ENCODE measurements at places on chromosomes 4 and X. TPM values are rescaled to one million over a fixed set of nuclear protein-coding genes. Genes with fewer than 3 reads are reported as not detected.

GRCh38 chrX:45258731-45259402 lies 58.2 kb upstream of the DIPK2B start:
- no peaks in the 10 kb centered on the region for H3K36me3 ChIP-seq
- DNase-seq = no peak
- no peak overlapping the region for H3K27ac ChIP-seq
- H3K4me1 ChIP-seq = peaks cover 5% of the 10 kb centered on the region
- no peak overlapping the region for H3K4me3 ChIP-seq

- peaks cover 4% of the 10 kb centered on the region for H3K4me1 ChIP-seq
- no peak overlapping the region for H3K27ac ChIP-seq
- no peak overlapping the region for H3K4me3 ChIP-seq
These were observed 8.8 kb upstream of the IDS start for GRCh38 chrX:149513825-149514428.

The HOPX gene
- 9.4 TPM for polyA plus RNA-seq

DNA sequence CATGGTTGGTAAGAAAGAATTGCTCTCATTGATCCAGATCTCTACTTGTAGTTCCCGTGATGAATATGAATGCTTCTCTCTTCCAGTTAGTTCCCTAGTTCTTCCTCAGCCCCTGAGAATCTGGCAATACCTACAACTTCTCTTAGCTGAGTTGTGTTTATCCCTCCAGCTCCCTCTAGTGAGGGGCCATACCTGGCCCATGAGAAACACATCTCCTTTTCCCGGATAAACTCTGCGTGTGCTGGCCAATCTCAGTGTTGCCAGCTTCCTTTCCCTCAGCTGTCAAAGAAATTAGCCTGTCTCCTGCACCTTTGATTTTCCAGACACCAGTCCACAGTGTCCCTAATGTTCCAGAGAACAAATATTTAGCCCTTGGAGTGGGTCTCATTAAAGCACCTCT lies 5.7 kb downstream of the CBLL2 start:
- no peak for DNase-seq
- peaks cover 10% of the 10 kb centered on the region for H3K27me3 ChIP-seq
- no peaks in the 10 kb centered on the region for H3K4me1 ChIP-seq
- H3K27ac ChIP-seq = no peak overlapping the region
- H3K36me3 ChIP-seq = no peaks in the 10 kb centered on the region

DNA sequence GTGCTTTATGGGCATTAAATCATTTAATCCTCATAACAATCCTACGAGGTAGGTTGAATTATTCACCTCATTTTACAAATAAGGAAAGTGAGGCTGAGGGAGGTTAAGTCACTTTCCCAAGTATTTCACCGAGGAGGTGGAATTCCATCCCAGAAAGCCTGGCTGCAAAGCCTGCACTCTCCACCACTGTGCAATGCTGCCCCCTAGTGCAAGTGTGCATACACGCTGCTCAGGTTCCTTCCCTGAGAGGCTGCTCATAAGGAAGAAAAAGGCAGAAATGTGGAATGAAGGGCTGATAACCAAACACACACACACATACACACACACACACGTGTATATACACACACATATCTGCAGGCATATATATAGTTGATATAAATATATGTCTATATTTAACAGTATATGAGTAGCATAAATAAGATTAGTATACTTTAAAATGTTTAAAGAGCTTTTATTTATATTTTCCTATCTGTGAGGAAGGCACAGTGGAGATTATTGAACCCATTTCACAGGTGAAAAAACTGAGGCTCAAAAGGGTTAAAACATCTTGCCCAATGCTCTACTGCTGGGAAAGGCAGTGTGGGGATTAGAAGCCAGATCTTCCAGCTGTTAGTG lies 714.5 kb upstream of the TENM3 start:
- H3K4me1 ChIP-seq = no peaks in the 10 kb centered on the region
- H3K27ac ChIP-seq = no peak overlapping the region
- H3K27me3 ChIP-seq = no peaks in the 10 kb centered on the region
- no peak overlapping the region for H3K4me3 ChIP-seq

The TBC1D8B gene
- polyA plus RNA-seq = 0.27 TPM

GRCh38 chrX:131306601-131307000 lies 17.5 kb upstream of the IGSF1 start:
- no peaks in the 10 kb centered on the region for H3K27me3 ChIP-seq
- no peak overlapping the region for H3K27ac ChIP-seq
- H3K4me3 ChIP-seq = no peak overlapping the region
- DNase-seq = no peak
- no peaks in the 10 kb centered on the region for H3K36me3 ChIP-seq

- peaks cover 52% of the 10 kb centered on the region for H3K4me1 ChIP-seq
- H3K27me3 ChIP-seq = peaks cover 18% of the 10 kb centered on the region
- DNase-seq = no peak
- H3K27ac ChIP-seq = peak overlapping the region; percentile 39
- H3K4me3 ChIP-seq = peak overlapping the region; percentile 97
These were observed 2.0 kb downstream of the CYBB start for GRCh38 chrX:37781814-37782213.

GRCh38 chr4:170705907-170706306 lies 616.2 kb upstream of the AADAT start:
- no peak overlapping the region for H3K4me3 ChIP-seq
- DNase-seq = no peak
- no peaks in the 10 kb centered on the region for H3K27me3 ChIP-seq
- H3K27ac ChIP-seq = no peak overlapping the region

The GABRG1 gene
- not detected for polyA plus RNA-seq

DNA sequence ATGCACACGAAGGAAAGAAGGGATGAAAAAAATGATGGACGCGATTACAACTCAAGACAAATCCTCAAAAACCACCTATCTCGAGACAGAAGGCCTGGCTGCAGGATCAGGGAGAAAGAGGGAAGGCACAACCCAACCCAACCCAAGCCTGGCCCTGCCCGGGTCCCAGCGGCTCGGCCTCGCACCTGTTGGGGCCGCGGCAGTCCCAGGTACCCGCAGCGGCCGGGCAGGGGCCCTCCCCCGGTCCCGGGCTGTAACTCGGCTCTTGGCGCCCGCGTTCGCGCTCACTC lies 464 bp downstream of the RASGEF1B start:
- H3K27me3 ChIP-seq = no peaks in the 10 kb centered on the region
- no peaks in the 10 kb centered on the region for H3K36me3 ChIP-seq
- H3K4me3 ChIP-seq = peak overlapping the region; percentile 92
- no peak for DNase-seq

The LRIT3 gene
- not detected for polyA plus RNA-seq

GRCh38 chr4:41751449-41752061 lies 3.0 kb upstream of the PHOX2B start:
- no peak overlapping the region for H3K4me3 ChIP-seq
- H3K4me1 ChIP-seq = no peaks in the 10 kb centered on the region
- H3K27me3 ChIP-seq = peaks cover 68% of the 10 kb centered on the region

The SPP1 gene
- polyA plus RNA-seq = not detected

DNA sequence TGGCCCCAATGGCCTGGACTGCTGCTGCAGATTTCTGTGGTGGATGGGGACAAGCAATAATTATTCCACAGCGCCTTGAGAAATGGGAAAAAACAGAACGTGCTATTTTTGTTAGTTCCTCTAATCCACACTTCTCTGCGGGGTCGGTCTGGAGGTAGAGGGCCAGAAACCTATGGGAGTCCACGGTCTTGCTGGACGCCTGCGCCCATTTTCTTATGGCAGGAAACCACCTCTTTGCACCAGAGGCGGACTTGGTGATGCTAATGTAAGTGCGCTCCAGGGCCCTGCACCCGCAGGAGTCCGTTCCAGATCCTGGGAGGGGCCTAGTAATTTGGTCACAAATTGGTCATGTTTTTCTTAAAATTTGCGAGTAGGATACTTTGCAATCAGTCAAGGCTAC lies 25.9 kb upstream of the CLDN24 start:
- no peak for DNase-seq
- peaks cover 19% of the 10 kb centered on the region for H3K27me3 ChIP-seq
- H3K4me1 ChIP-seq = peaks cover 5% of the 10 kb centered on the region
- H3K27ac ChIP-seq = no peak overlapping the region

DNA sequence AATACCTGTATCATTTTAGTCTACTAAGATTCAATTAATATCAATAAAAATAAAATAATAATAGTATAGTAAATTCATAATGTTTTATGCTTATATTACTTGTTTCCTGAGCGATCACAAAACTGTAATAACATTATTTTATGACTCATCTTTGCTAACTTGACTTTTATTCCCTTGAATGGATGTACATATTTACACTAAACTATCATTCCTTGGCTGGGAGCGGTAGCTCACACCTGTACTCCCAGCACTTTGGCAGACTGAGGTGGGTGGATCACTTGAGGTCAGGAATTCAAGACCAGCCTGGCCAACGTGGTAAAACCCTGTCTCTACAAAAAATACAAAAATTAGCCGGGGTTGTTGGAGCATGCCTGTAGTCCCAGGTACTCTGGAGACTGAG lies 104.0 kb upstream of the SLC34A2 start:
- H3K36me3 ChIP-seq = no peaks in the 10 kb centered on the region
- H3K27ac ChIP-seq = no peak overlapping the region
- DNase-seq = no peak
- peaks cover under 1% of the 10 kb centered on the region for H3K27me3 ChIP-seq
- no peak overlapping the region for H3K4me3 ChIP-seq

The BEND4 gene
- 8.3 TPM for polyA plus RNA-seq

The SPANXN2 gene
- not detected for polyA plus RNA-seq

GRCh38 chr4:40984051-40984450 lies 230.3 kb downstream of the APBB2 start:
- no peak overlapping the region for H3K27ac ChIP-seq
- H3K27me3 ChIP-seq = no peaks in the 10 kb centered on the region
- no peaks in the 10 kb centered on the region for H3K36me3 ChIP-seq
- no peak for DNase-seq

The C4orf50 gene
- polyA plus RNA-seq = not detected

DNA sequence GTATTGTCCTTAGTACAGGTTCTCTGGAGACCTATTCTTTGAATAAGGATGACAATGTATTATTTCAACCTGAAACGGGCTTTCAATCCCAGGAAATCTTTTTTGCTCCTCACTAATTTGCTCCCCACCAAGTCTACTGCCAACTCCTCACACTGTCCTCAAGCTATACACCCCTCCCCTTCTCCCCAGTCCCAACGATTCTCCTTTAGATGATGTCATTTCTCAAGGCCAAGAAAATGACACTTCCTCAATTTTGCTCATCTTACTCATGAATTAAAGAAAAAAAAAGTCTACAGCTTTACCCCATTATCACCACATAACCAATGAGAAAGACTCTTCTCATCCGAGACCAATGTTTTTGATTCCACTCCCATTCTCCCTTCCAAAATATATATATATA lies 20.6 kb downstream of the AP1S2 start:
- H3K4me3 ChIP-seq = no peak overlapping the region
- DNase-seq = no peak

The DMD gene
- polyA plus RNA-seq = 1.00 TPM

The NAP1L2 gene
- polyA plus RNA-seq = 0.34 TPM

The TFE3 gene
- polyA plus RNA-seq = 4.5 TPM

All from naive B cell (primary cell).